Esophagus squamous epithelium (tissue), 5 donors: ENCODE measurements at places on chromosomes 11 and 22.

DNA sequence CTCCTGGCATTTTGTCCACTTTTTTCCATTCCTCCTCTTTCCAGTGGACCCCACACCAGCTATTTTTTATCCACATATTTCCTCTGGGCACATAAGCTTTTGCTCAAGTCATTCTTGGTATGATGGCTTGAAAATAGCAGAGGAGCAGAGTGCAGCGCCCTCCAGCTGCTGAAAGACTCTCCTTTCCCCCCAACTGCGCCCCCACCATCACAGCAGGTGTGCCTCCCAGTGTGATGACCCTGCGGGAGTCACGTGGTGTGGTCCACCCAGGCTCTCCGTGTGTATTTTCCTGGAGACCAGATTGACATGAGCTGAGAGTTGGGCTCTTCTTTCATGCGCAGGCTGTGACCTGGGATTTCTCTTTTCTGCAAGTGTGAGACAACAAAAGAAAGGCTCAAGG, 1241.6 kb downstream of the TBC1D22A start:
- no peak for DNase-seq

DNA sequence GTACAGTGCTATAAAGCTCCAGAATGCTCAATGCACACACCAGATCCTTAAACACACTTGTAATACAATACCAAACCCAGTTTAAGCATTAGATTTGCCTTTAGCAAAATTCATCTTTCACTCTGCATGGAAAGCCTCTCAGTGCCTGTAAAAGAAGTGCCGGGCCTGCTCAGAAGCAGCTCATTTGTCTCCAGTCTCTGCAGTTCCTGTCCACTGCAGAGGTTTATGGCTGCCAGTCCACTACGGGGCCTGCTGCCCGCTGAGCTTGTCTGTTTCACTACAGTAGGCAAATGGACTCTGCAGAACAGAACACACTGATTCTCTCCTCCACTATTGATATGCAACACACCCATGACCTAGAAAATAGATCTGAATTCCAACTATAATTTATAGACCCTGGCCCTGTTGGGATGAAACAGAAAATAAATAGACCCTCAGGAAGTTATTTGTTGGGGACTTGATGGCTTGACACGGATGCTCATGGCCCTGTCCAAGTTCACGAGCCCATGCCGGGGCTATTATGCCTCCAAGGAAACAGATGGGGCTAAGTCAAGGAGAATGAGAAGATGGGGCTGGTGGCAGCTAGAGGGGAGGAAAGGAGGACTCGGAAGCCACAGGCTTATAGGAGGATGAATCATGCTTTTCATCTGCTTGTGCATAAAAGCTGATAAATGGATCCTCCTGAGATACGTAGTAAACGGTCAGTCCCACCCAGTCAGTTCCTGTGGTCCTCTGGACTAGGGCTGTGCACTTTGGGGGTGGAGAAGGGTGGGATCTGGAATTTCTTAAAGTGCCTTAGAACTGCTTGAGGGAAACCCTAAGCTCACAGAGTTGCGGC, 416.8 kb upstream of the TENM4 start:
- no peak for DNase-seq

DNA sequence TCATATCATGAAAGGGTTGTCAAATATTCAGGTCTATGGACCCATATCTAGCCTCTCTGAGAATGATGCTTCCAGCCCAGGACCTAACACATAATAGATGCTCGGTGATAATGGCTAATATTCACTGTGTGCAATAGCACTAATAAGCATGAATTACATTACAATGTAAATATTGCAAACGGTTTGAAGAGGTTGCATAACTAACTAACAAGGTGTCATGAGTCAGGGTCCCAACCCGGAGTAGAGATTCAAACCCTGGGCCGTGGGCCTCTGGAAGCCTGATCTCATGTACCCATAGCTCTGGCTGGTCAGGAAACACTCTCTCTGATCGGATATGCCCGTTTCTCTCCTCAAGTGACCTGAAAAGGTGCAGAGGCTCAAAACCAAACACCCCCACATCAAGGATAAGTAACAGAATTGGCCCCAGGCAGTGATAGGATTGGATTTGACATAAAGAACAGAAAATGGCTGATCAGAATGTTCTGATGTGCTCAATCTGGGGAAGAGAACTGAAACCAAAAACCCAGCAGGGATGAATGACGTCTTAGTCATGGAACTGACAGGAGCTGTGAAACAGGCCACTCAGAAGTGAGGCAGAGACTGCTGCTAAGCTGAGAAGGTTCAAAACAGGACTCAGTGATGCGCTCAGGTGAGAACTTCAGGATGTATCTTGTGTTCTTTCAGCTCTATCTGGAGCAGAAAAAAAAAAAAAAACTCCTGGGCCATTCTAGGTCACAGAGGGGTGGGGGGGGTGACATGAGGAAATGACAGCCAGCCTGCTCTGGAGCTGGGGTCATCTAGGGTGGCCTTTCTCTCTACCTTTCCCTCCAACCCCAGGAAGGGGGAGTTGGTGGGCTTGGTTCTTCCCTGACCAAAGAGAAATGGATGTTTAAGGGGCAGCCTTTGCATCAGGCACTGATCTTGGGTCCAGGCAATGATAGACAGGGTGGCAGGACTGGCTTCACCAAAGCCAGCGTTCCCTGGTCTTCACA, 6.6 kb upstream of the KCTD17 start:
- no peak for DNase-seq

DNA sequence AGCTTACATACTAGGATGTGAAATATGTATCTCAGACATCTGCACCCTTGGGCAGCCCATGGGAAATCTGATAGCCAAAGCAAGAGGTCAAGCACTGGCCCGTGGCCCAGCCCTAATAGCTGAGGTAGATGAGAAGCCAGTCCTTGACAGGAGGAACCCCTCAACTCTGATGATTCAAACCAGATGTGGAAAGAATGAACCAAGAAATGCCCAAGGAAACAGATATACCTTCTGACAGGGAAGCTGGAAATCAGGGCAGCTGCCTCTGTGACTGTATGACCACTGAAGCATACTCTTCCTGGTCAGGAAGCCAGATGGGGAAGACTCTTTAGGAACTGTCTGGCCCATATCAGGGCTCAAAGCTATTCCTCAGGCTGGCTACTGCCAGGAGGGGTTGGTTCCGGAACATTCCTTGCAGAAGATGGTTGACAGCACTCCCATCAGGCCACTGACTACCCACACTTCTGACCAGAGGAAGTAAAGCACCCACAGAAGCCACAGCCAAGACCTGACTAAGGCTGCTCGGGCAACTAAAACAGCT, 124.2 kb downstream of the SWAP70 start:
- DNase-seq = no peak

DNA sequence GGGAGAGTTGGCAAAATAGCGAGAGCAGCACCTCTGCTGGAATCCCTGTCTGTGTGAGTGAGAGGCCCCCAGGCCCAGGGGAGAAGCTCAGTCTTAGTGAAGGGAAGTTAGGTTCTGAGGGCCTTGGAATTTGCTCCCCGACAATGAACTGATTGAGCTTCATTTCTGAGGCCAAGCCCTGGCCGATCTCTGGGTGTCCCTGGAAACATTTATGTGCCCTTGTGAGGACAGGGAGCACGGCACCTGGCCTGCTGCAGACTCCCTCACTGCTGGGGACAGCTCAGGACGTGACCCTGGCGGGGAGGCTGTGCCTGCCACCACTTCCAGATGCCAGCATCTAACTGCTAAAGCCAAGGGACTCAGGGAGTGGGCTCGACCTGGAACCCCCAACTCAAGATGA, 52.0 kb downstream of the ARHGAP8 start:
- DNase-seq = no peak

DNA sequence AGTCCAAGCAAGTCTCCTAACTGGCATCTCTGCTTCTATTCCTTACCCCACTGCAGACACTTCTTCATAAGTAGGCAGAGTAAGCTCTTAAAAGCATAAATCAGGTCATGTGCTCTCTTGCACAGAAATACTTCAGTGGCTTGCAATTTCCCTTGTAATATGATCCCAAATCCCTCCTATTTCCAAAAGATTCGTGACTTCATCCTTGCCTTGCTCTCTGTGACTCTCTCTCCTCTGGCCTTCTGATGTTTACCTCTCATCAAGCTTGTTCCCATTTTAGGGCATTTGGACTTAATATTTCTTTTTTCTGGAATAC, 37.4 kb upstream of the NCR3LG1 start:
- no peak for DNase-seq

DNA sequence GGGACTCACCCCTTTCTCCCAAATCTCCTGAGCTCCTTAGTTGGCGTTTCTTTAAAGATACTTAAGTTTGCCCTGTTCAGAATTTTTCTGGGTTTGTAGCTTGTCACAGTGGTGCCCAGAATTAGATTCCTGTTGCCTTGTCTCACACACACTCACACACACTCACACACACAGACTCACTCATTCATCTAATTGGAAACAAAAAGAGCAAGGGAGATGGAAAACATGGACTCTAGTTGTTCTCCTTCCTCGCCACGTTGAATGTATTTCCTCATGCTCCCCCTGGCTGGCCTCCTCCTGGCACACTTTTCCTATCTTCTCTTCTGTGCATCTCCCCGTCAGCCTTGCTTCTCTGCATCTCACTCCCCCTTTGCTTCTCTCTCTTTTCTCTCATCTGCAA, 752.3 kb downstream of the NTM start:
- DNase-seq = no peak

- no peak for DNase-seq
Measured at GRCh38 chr11:64747961-64748665, 4.2 kb upstream of the RASGRP2 start.

DNA sequence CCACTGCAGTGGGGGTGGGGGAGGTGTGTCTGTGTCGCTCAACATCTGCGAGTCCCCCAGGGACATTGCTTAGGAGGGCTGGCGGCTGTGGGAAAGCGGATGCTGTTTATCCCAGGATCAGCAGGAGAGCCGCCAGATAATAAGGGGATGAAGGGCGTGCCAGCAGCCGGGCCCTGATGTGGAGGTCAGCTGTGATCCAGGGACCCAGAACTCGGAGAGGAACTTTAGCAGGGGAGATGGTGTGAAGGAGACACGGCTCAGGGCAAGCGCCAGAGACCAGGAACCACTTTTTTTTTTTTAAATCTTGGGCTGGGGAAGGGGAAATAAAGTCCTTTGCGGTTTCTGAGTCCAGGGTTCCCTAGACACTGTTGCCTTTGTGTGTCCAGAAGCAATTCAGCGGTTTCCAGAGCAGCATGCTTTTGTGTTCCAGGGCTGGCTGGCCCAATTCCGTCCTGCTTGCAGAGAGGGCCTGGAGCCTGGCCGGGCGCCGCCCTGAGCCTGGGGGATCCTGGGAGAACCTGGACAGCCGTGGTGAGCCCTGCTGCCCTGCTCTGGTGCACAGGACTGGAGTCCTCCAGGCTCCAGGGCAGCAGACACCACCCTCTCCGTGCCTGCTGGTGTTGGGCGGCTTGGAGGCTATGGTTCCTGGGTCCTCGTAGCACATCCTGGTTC, at the start of gene GRAMD4:
GRAMD4 (plus strand) TSS at position 557 of the 672 bp plus-strand sequence. CDS start 6,414 bp downstream, outside the sequence.
- no peak for DNase-seq

GRCh38 chr11:563812-564578, 3.2 kb downstream of the RASSF7 start:
- DNase-seq = no peak

DNA sequence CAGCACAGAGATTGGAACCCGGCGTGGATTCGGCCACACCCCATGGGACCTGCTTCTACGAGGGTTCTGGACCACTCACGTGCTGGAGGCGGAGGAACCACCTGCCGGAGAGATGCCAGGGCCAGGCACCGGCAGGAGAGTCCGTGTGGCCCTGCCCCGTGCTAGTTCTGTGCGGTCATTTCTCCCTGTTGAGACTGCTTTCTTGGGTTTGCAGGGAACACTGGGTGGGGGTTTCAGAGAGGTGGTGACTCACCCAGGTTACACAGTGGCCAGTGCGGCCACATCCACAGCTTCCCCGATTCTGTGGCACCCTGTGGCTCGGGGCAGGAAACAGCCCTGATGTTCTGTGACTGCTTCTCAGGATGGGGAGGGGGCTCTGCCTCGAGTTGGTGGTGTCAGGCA, 3.6 kb upstream of the PHLDA2 start:
- no peak for DNase-seq

- DNase-seq = no peak
Measured at GRCh38 chr22:28137036-28137435, 218.0 kb upstream of the PITPNB start.

DNA sequence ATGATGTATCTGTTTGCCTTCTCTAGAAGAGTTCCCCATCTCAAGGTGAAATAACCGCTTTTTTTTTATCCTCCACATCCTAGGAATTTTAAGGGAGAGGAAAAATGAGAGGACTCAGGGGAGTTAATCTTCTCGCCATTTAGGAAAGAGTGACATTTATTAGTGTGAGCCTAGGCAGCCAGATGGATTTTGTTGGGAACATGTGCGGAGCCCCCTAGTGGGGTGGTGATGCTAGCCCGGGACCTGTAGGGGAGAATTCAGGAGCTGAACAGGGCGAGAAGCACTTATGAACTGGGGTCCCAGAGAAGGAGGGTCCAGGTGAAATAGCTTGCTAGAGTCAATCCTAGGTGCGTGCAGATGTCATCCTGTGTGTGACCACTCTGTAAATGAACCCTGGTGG, 10.7 kb downstream of the IL17RA start:
- no peak for DNase-seq

GRCh38 chr11:66510990-66511339, 530 bp downstream of the BBS1 start:
- DNase-seq = no peak

GRCh38 chr11:113410414-113411135, 23.0 kb downstream of the ANKK1 start:
- DNase-seq = no peak

- no peak for DNase-seq
Measured at GRCh38 chr11:73308003-73308960, at the start of gene ARHGEF17. ARHGEF17 (plus strand) TSS chr11:73308276; CDS start chr11:73308639, 363 bp downstream.

GRCh38 chr11:23789200-23789853, 707.5 kb upstream of the LUZP2 start:
- DNase-seq = no peak

- DNase-seq = no peak
Measured at GRCh38 chr11:86795949-86796348, 4.4 kb upstream of the PRSS23 start.

DNA sequence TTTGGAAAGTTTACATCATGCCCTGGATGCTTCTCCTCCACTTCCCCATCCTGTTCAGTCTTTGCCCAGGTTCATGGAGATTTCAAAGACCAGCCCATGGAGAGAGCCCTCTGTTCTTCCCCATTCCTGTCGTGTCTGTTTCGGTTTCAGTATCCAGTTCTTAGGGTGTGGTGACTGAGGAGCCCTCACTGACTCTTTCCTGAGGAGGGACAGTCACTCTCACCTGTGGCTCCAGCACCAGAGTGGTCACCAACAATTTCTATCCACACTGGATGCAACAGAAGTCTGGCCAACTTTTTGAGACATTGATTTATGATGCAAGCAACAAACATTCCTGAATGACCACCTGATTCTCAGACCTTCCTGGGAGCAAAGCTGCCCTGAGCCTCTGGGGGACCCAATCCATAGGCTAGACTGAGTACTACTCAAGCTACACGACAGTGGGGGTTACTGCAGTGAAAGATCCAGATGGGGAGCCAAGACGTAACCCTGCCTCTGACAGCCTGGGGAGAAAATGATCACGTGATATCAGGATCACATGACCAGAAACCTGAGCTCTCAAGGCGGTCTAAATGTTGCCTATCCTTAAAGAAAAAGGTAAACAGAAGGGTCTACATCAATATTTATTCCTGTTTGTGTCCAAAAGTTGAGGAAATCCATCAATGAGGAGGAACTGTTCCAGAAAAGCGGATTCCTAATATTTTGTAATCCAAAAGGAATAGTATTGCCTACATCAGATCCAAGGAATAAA, 76.2 kb upstream of the VPREB1 start:
- DNase-seq = no peak

- no peak for DNase-seq
Measured at GRCh38 chr11:112871909-112872500, 89.2 kb upstream of the NCAM1 start.

GRCh38 chr11:48051217-48051830, 71.0 kb downstream of the PTPRJ start:
- no peak for DNase-seq
